CD14-positive monocyte (primary cell): ENCODE measurements at places on chromosomes 1 and 21.

- DNase-seq, result no peak
These were observed 31.7 kb downstream of the ELK4 start for GRCh38 chr1:205600085-205600484.

GRCh38 chr1:9385801-9386573 lies 93.3 kb downstream of the SPSB1 start:
- DNase-seq, result no peak

DNA sequence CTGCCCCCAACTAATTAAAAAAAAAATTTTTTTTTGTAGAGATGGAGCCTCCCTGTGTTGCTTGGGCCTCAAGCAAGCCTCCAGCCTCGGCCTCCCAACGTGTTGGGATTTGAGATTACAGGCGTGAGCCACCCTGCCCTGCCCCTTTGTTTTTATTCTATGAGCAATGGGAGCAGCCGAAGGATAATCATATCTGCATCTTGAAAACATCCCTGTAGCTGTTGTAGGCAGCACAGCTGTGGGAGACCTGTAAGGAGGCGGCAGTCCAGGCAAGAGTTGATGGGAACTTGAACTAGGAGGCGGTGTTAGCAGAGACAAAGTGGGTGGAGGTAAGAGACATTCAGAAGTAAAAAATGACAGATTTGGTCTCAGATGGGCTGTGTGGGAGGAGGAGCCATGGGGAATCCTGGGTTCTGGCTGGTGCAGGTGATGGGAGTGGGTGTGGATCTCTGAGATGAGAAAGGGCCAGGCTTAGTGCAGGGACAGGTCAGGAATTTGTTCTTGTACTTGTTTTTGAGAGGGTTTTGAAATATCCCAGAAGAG lies 31.3 kb downstream of the STUM start:
- no peak for DNase-seq

DNA sequence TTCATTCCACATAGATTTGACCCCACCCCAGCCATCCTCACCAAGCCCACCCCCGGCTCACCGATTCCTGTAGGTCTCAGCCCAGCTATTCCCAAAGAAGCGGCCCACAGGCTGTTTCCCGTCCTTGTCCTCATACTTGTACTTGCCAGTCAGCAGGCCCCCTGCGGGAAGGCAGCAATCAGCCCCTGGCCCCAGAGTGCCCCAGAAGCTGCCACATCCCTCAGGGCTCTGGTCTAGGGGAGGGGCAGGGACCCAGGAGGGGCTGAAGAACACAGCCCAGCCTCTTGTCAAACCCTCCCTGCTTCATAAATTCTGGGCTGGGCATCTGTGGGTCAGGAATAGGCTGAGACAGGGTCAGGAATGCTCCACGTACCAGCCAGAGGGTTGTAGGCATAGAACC lies 5.0 kb downstream of the AKR7A2 start:
- DNase-seq, result no peak

GRCh38 chr21:26246073-26246472 lies 75.5 kb upstream of the APP start:
- DNase-seq, result no peak

GRCh38 chr1:177063648-177064047 lies 100.9 kb downstream of the ASTN1 start:
- no peak for DNase-seq

GRCh38 chr21:44871576-44872269 lies 1.8 kb downstream of the PTTG1IP start:
- DNase-seq, result peak; percentile 78

DNA sequence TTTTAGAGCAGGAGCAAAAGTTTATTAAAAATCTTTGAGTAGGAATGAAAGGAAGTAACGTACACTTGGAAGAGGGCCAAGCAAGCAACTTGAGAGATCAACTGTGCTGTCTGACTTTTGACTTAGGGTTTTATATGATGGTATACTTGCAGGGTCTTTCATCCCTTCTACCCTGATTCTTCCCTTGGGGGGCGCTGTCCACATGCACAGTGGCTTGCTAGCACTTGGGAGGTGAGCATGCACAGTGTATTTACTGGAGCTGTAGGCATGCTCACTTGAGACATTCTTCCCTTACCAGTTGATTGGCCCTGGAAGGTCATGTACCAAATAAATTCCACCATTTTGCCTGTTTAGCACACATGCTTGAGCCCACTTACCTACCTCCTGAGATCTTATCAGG lies 1001.3 kb upstream of the ADGRL2 start:
- DNase-seq, result no peak

GRCh38 chr1:245879091-245879490 lies 628.0 kb downstream of the SMYD3 start:
- DNase-seq, result no peak

DNA sequence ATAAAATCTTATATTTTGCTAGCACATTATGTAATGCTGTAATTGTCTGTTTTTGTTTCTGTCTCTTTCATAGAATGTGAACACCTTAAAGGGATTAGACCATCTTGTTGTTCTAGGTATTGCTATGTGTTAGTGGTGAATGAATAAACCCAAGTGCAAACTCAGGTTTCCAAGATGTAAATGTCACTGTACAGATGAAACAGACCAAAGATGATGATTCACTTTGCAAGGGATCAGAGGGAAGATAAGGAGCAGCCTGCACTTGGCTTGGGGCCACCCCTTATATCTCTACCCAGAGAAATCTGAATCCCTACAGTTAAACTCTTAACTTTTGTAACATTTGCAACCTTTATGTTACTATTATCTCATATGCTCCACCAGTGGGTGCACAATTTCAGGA lies 25.4 kb downstream of the UROD start:
- DNase-seq, result no peak

DNA sequence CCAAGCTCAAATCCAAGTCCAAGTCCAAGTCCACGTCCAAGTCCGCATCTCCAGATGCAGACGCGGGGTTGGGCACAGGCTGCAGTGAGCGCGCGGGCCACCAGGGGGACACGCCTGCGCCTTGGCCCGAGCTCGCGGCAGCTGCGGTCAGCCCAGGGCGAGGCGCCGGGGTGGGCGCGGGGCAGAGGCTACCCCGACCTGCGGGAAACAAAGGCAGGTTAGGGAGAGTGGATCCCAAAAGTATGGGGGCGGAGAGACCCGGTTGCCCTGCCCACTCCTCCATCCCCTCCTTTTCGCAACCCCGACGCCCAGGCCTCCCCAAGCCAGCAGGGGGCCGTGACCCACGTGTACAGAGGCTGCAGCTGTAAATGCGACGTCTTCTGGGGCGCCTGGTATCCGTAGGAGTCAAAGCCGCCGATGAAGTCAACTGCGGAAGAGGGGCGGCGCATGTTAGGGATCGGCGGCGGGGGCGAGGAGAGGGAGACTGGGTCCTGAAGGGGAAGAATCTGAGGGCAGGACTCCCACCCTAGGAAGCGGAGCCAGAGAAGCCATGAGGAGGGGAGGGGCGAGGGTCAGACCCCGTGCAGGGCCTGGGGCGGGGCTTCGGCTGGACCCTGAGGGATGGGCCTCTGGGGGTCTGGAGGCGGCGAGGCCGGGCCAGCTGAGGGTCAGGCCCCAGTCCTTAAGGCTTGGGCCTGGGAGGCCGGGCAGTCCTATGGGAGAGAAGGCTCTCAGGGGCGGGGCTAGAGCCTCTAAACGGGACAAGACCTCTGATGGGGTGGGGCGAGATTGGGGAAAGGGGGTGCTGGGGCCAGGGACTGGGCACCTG lies 58.0 kb downstream of the NKAIN1 start:
- DNase-seq, result peak; percentile 19

- no peak for DNase-seq
These were observed 11.5 kb downstream of the OTUD3 start for GRCh38 chr1:19893687-19894086.
